ENCODE measurements at places on chromosomes 11 and 22. TPM values are rescaled to one million over a fixed set of nuclear protein-coding genes. Genes with fewer than 3 reads are reported as not detected.

The MOGAT2 gene
- total RNA-seq, result 0.14 TPM

The KDELR3 gene
- total RNA-seq, result 2.3 TPM

The PARVB gene
- 14.5 TPM for total RNA-seq

The OSBP2 gene
- total RNA-seq, result 1.4 TPM

The NXPE1 gene
- total RNA-seq, result 0.05 TPM

The ISX gene
- not detected for total RNA-seq

The FHIP1B gene
- 13.0 TPM for total RNA-seq

The SCGB1D1 gene
- total RNA-seq, result 1.6 TPM

The FAM111B gene
- total RNA-seq, result 30.9 TPM

The SOX6 gene
- 3.0 TPM for total RNA-seq

The KRTAP5-10 gene
- total RNA-seq, result not detected

The CASP12 gene
- total RNA-seq, result 0.05 TPM

The VPREB1 gene
- total RNA-seq, result 2.5 TPM

The PIH1D2 gene
- 1.6 TPM for total RNA-seq

The PHF21B gene
- total RNA-seq, result 0.52 TPM

The MMP1 gene
- total RNA-seq, result 1.8 TPM

The MAP6 gene
- 1.3 TPM for total RNA-seq

The SLC3A2 gene
- 69.1 TPM for total RNA-seq

The P2RX6 gene
- total RNA-seq, result 0.66 TPM

The TEX12 gene
- 0.09 TPM for total RNA-seq

The RTN4RL2 gene
- 0.42 TPM for total RNA-seq

The SYT9 gene
- 0.05 TPM for total RNA-seq

The GLYATL1 gene
- total RNA-seq, result 4.9 TPM

The OR4D6 gene
- total RNA-seq, result not detected

The SPINDOC gene
- total RNA-seq, result 17.5 TPM

The CSNK2A3 gene
- total RNA-seq, result 1.5 TPM

The GLB1L2 gene
- total RNA-seq, result 0.47 TPM

The APLNR gene
- 8.7 TPM for total RNA-seq

The SIDT2 gene
- total RNA-seq, result 5.1 TPM

The GPR83 gene
- total RNA-seq, result 0.14 TPM

The SLC29A2 gene
- 1.6 TPM for total RNA-seq

The MMP27 gene
- total RNA-seq, result not detected

The KRTAP5-11 gene
- total RNA-seq, result not detected

The CSF2RB gene
- 8.5 TPM for total RNA-seq

The PYGM gene
- 1.0 TPM for total RNA-seq

The SYT7 gene
- total RNA-seq, result 0.14 TPM

The USP2 gene
- 0.19 TPM for total RNA-seq

The ACO2 gene
- total RNA-seq, result 33.9 TPM

The GGT5 gene
- 3.2 TPM for total RNA-seq

The MS4A15 gene
- not detected for total RNA-seq

The ZW10 gene
- 18.8 TPM for total RNA-seq

The CHID1 gene
- 17.8 TPM for total RNA-seq

The ABCG4 gene
- 0.28 TPM for total RNA-seq

The CD6 gene
- 30.7 TPM for total RNA-seq

The CNGA4 gene
- total RNA-seq, result 0.05 TPM

The C11orf91 gene
- total RNA-seq, result not detected

The TREH gene
- not detected for total RNA-seq

The C11orf52 gene
- 1.3 TPM for total RNA-seq

The SELENOO gene
- total RNA-seq, result 17.4 TPM

The CDKN1C gene
- total RNA-seq, result 13.1 TPM

The OR56A4 gene
- not detected for total RNA-seq

The IFITM2 gene
- total RNA-seq, result 305 TPM

The CYTH4 gene
- total RNA-seq, result 24.7 TPM

The TPH1 gene
- 0.24 TPM for total RNA-seq

The C11orf87 gene
- not detected for total RNA-seq

The SLC43A1 gene
- total RNA-seq, result 2.3 TPM

The NPTXR gene
- 0.28 TPM for total RNA-seq

The VSIG10L2 gene
- 0.09 TPM for total RNA-seq

The WBP2NL gene
- total RNA-seq, result 0.66 TPM

The H19 gene
- 413 TPM for total RNA-seq

Measured in thymus (tissue), 14 donors.